A549 treated with CORT108297 at 1 μM for 4 hours (cell line): ENCODE measurements at places on chromosomes 5 and 9. TPM values are rescaled to one million over a fixed set of nuclear protein-coding genes. Genes with fewer than 3 reads are reported as not detected.

The TTC1 gene
- 64.2 to 76.1 TPM (median 65.7 TPM) in 5 replicates for total RNA-seq

The FRRS1L gene
- 0.13 to 0.81 TPM (median 0.22 TPM) in 5 replicates for total RNA-seq

The PITX1 gene
- 19.7 to 36.7 TPM (median 34.1 TPM) in 5 replicates for total RNA-seq

The SLC34A3 gene
- 0.07 to 0.14 TPM (median 0.10 TPM) in 4 of 5 replicates, not detected in the other for total RNA-seq

The C5orf52 gene
- total RNA-seq: not detected in 5 replicates

The FAM170A gene
- not detected in 5 replicates for total RNA-seq

The GPR150 gene
- total RNA-seq: 0.07 to 0.21 TPM (median 0.08 TPM) in 5 replicates

The HSPB3 gene
- 0.10 to 0.15 TPM in 2 of 5 replicates, not detected in the others for total RNA-seq

The TEX53 gene
- total RNA-seq: not detected in 5 replicates

The CCDC180 gene
- 0.43 to 0.90 TPM (median 0.75 TPM) in 5 replicates for total RNA-seq

The CARTPT gene
- total RNA-seq: not detected in 5 replicates

The SIMC1 gene
- total RNA-seq: 10.5 to 15.6 TPM (median 14.2 TPM) in 5 replicates

The UQCRQ gene
- 366 to 585 TPM (median 499 TPM) in 5 replicates for total RNA-seq

The SAXO1 gene
- total RNA-seq: not detected in 5 replicates

The LCN10 gene
- not detected in 5 replicates for total RNA-seq

The PLAC8L1 gene
- total RNA-seq: 0.16 to 0.47 TPM (median 0.24 TPM) in 4 of 5 replicates, not detected in the other

The SCAI gene
- total RNA-seq: 1.2 to 1.8 TPM (median 1.6 TPM) in 5 replicates

The CDHR2 gene
- 0.12 to 0.18 TPM (median 0.15 TPM) in 5 replicates for total RNA-seq

The WDR5 gene
- total RNA-seq: 54.3 to 65.8 TPM (median 62.8 TPM) in 5 replicates

The FOXD1 gene
- total RNA-seq: 12.2 to 19.5 TPM (median 17.4 TPM) in 5 replicates

The PCSK1 gene
- 0.32 to 0.45 TPM (median 0.35 TPM) in 5 replicates for total RNA-seq

The SH3PXD2B gene
- 13.3 to 16.5 TPM (median 15.0 TPM) in 5 replicates for total RNA-seq

The TOMM5 gene
- total RNA-seq: 296 to 357 TPM (median 336 TPM) in 5 replicates

The GRIN1 gene
- 0.22 to 0.94 TPM (median 0.34 TPM) in 5 replicates for total RNA-seq

The CCNJL gene
- 11.0 to 15.4 TPM (median 13.6 TPM) in 5 replicates for total RNA-seq

The KCNV2 gene
- total RNA-seq: not detected in 5 replicates
